Tibial nerve (tissue), 4 donors: ENCODE measurements at places on chromosomes 7 and 10.

DNA sequence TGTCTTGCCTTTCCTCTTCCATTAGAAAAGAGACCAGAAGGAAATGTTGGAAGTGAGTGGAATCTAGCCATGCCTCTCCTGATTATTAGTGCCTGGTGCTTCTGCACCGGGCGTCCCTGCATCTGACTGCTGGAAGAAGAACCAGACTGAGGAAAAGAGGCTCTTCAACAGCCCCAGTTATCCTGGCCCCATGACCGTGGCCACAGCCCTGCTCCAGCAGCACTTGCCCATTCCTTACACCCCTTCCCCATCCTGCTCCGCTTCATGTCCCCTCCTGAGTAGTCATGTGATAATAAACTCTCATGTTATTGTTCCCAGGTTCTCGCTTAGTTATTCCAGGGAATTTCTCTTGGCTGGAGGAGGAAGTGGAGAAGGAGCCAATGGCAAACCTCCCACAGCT is 4.2 kb downstream of the TMEM176A start:
- DNase-seq = no peak

DNA sequence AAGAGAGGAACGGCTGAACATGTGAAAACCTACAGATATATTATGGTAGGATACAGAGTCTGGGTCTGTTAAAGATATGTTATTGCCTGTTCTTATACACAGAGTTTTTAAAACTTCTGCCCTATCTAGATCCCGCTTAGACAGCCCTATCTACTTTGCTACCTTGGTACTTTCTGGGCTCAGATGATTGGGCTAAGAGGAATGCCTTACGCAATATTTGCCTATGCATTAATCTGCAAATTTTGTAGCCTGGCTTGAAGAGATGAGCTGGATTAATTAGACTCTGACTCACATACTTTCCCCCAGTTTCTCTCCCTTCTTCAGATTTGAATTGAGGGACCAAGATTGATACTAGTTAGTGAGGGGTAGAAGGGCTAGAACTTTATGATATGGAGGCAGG is 33.6 kb upstream of the A1CF start:
- DNase-seq = no peak

GRCh38 chr10:103888113-103888841 is 29.7 kb downstream of the STN1 start:
- peak; percentile 25 for DNase-seq

DNA sequence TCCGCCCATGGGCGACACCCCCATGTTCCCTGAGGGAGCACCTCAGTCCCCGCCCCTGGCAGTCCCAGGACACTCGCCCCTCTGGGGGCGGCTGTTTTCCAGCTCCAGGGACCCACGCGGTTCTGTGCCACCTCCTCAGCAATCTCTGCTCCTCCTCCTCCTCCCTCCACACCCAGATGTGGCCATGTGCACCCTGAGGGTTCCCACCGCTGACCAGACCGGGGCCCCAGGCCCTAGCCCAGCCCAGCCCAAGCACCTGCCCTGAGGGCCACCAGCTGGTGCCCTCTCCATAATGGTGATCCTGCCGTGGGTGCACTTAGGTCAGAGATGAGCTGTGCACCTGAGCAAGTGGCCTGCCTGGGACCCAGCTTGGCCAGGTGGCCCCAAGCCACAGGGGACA is 25.1 kb downstream of the AP5Z1 start:
- no peak for DNase-seq

- no peak for DNase-seq
Observed at GRCh38 chr7:115224922-115225321, 303.0 kb downstream of the MDFIC start.

DNA sequence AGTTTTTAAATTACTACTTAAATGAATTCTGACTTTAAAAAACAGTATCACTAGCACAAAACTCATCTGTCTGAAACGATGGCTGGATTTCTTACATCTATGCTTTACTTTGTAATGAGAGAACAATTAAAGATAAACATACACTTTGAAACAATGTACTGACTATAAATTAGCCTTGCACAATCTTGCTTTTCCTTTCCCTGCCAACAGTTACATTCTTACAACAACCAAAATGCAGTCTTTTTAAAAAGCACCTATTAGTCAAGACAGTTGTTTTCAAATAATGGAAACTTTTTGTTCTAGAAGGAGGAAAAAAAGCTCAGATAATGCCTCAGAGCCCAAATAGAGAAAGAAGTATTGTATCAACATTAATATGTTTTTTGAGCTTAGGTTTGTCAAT is 153.3 kb downstream of the ELMO1 start:
- DNase-seq = no peak
